ENCODE measurements at places on chromosomes 12 and 14.

GRCh38 chr12:21476949-21477348, 24.5 kb downstream of the RECQL start:
- DNase-seq = no peak

DNA sequence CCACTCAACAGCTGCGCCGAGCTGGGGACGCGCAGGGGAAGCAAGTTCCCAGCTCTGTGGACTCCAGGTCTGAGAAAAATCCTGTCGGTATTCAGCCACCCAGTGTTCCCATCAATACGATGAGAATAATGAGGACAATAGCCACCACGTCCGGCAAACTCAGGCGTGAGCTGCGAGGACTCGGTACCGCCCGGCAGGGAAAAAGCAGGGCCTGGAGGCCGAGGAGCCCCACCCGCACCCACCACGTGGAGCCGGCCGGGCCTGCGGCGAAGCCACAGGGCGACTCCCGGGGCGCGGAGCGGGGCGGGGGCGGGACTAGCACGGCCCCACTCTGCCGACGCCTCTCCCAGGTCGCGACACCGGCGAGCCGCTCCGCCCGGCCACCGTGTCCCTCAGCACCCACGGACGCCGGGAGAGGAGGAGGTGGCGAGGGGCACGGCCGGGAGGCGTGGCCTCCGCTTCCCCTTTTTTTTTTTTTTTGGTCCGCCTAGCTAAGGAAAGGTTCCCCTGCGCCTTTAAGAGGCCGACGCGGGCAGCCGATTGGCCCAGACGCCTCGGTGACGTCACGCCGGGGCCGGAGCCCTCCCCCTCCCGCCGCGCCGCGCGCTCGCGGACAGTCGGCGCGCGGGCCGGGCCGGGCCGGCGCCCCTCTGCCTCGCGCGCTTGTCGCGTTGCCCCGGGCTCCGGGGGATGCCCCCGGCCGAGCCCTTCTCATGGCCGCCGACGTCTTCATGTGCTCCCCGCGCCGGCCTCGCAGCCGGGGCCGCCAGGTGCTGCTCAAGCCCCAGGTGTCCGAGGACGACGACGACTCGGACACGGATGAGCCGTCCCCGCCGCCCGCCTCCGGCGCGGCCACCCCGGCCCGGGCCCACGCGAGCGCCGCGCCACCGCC, at the start of gene MLXIP:
TSS of gene MLXIP (plus strand) at position 616 of the 892 bp plus-strand sequence. CDS start at position 714, 98 bp downstream.
- peak; percentile 69 for DNase-seq

- no peak for DNase-seq
Observed at GRCh38 chr12:83046019-83046418, 359.3 kb downstream of the TMTC2 start.

DNA sequence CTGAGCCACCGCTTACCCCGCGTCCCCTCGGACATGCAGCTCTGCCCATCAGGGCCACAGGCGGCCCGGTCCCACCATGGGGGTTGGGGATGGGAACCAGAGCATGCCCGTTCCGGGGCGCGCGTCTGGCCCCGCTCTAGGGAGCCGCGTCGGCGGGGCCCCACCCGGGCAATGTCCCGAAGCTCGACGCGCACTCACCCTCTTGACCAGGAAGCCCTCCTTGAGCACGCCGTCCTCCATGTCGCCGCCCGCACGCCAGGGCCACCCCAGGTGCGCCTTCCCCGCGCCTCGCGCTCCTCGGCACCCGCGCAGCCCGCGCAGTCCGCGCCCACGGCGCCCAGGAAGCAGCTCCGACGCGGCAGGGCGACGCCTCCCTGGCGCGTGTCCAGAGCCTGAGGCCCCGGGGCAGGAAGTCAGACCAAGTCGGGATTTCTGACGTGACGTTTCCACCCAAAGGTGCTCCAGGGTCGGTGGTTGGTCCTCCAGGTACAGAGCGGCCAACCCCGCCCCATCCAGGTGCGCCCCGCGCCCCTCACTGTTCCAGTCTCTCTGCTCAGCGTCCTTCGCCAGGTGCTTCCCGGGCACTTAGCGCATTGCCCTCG, at the start of gene PLEK2:
TSS of gene PLEK2 (minus strand) at position 346 of the 602 bp plus-strand sequence. CDS start at position 240, 106 bp downstream.
- no peak for DNase-seq

DNA sequence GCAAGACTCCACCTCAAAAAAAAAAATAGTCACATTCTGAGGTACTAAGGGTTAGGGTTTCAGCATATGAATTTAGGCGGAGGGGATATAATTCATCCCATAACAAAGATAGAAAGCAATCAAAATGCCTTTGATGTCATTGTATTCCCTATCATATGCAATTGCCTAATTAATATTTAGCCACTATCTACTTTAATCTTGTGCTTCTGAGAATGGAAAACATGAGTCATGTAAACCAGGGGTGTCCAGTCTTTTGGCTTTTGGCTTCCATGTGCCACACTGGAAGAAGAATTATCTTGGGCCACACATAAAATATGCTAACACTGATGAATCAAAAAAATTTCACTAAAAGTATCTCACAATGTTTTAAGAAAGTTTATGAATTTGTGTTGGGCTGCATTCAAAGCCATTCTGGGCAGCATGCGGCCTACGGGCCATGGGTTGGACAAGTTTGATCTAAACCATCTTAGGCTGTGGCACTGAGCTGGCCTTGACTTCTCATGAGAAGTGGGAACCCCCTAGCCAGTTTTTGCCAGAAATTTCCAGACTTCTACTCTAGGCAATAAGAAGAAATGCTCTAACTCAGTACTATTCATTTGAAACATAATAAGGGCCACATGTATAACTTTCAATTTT, 219.8 kb downstream of the PTPRO start:
- no peak for DNase-seq

DNA sequence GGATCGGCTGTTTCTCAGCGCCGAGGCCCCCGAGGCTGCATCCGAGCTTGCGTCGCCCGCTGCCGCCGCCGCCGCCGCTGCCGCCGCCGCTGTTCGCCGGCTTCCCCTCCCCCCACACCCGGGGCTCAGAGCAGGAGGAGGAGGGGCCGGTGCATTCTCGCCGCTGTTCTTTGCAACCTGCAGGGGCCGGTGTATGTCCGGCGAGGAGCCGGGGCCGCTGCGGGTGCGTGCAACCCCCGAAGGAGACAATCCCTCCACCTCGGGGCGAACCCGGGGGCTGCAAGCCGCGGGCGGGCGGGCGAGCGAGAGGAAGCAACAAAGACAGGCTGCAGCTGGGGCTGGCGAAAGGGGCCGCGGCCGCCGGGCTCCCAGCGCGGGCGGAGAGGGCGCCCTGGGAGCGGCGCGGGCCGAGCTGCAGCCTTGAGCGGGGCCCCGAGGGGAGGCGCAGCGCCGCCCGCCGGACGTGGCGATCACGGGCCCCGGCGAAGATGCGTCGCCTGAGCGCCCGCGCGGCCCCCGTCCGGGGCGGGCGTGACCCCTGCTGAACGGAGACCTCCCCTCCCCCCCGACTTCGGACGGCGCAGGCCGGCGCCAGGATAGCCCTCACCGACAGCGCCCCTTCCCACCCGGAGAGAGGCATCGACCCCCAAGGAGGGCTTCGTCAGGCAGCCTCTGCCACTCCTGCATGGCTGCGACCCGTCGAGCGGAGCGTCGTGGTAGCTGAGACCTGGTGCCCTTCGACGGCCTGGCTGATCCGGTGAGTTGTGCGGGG, 702 bp downstream of the FAM222A start:
- DNase-seq = no peak

All from hypothalamus (tissue), 51 donors.